Activated CD4-positive, alpha-beta T cell treated with anti-CD3 and anti-CD28 coated beads, Interleukin-2, amount 50 U/mL, for 4 hours (primary cell): ENCODE measurements at places on chromosomes 4 and X.

DNA sequence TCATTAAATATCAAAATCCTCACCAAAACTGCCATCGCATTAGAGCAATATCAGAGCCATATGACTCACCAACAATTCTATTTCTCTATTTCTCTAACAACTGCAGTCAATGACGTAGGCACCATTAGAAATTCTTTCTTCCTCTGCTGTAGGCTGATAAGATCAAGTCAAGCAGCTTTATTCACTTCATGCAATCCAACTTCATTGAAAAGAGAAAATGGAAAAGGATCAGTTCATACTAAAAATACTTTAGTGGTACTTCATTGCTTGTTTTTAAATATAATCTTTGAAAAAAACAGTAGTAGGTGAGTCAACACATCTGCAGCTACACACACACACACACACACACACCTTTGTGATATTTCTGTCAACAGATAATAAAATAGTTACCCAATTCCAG, 345.3 kb upstream of the TENM3 start:
- no peak for DNase-seq

- DNase-seq, result no peak
Measured at GRCh38 chr4:76011700-76012387, 4.5 kb upstream of the CXCL9 start.

GRCh38 chrX:4373791-4374190, 660.3 kb upstream of the PRKX start:
- DNase-seq, result no peak

DNA sequence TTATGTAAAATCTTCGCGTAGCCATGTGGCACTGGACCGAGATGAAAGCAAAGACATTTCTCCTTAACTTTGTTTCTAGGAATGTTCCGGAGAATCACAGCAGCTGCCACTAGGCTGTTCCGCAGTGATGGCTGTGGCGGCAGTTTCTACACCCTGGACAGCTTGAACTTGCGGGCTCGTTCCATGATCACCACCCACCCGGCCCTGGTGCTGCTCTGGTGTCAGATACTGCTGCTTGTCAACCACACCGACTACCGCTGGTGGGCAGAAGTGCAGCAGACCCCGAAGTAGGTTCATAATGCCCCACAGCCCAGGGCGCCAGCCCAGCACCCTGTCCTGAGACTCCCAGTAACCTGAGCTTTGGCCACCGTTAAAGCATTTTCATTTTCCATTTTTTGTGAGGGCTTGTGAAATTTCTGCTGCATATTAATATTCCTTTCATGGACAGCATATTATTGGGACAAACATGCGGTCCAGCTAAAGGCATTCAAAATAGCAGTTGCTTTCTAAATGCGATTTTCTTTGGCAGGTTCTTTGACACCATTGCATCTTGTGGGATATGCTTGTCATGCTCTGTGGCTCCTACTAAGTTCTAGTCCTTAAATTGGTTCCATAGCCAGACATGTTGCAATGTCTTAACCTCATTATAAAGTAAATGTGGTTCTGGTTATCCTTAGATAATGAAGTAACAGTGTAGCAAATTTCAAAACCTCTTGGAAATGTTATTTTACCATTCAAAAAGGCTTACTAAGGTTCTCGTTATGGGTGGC, 49.1 kb upstream of the MSANTD1 start:
- DNase-seq, result no peak

DNA sequence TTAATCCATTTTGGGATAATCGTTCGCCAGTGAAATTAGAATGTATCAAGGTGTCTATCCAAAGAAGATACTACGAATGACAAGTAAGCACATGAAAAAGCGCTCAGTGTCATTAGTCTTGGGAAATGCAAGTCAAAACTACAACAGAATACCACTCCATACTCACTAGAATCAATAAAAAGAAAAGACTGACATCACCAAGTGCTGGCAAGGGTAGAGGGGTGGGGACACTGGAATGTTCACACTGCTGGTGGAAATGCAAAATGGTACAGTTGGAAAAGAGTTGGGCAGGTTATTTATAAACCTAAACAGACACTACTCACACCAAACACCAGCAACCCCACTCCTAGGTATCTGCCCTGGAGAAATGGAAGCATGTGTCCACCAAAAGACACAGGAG, 11.2 kb downstream of the WDR1 start:
- DNase-seq, result no peak
